Stimulated activated CD4-positive, alpha-beta T cell treated with anti-CD3 and anti-CD28 coated beads, Interleukin-12 subunit alpha, Interleukin-12 subunit beta, amount 100 ng/mL, for 24 hours (primary cell): ENCODE measurements at places on chromosomes 6 and 20.

DNA sequence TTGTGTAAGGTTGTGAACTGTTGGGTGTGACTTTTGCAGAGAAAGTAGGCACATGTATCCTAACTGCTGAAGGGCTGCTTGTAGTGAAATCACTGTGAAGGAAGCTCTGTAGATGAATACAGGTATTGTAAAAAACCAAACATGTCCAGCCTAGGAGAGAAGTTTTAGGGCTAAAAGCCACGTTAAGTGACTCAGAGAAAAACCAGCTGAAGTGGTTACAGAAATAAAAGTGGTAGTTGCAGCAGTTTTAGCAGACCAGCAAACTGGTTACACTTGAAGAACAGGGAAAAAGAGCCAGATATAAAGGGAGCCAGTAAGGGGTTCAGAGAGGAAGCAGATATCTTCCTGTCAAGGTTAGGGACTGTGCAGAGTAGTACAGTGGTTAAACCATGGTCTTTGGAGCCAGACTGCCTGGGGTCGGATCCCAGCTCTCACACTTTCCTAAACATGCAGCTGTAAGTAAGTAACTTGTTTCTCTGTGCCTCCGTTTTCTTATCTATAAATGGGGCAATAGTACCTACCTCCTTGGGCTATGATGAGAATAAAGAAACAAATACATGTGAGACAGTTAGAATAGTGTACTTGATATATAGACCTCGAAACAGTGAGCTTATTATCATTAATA lies 33.8 kb upstream of the RNF8 start:
- DNase-seq = no peak

- DNase-seq = no peak
Observed at GRCh38 chr20:62176866-62177265, 6.0 kb upstream of the MTG2 start.

- DNase-seq = no peak
Observed at GRCh38 chr6:47371139-47371869, 61.6 kb upstream of the TNFRSF21 start.

GRCh38 chr6:84876723-84877514 lies 112.5 kb upstream of the TBX18 start:
- no peak for DNase-seq

DNA sequence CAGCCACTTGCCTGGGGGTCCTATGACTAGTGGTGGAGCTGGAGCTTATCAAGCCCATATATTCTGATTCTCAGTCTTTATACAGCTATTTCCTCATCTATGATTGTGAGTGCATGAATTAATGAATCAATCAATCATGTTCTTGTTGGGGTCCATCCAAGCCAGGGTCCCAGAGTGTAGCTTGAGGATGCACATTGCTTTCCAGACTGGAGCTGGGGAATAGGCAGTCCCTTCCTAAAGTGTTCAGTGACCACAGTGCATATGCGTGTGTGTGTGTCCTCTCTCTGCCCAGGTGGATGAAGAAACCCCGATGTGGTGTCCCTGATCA lies 25.1 kb downstream of the MMP24 start:
- DNase-seq = no peak

- no peak for DNase-seq
Observed at GRCh38 chr6:156131221-156131903, 645.8 kb upstream of the ARID1B start.

- no peak for DNase-seq
Observed at GRCh38 chr6:142907544-142907943, 37.4 kb downstream of the HIVEP2 start.

GRCh38 chr6:169627736-169628607 lies 73.9 kb downstream of the WDR27 start:
- no peak for DNase-seq

DNA sequence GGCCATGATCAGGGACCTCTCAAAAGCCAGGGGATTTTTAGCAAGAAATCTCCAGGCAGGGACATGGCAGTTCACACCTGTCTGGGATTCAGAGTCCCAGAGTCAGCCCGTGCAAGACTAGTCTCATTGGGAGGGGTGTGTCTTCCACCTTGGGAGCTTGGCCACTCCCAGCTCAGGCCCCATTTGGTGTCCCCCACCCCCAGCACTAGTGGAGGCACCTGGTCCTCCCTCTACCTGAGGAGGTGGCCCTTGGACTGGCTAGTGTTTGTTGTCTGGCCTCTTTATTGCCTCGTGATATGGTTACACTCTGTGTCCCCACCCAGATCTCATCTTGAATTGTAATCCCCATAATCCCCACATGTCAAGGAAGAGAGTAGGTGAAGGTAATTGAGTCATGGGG lies 140.8 kb upstream of the PHACTR3 start:
- DNase-seq = no peak

- DNase-seq = no peak
Observed at GRCh38 chr20:5327356-5327755, 10.6 kb upstream of the PROKR2 start.

- no peak for DNase-seq
Observed at GRCh38 chr6:38974389-38975151, 74.0 kb upstream of the GLP1R start.

- DNase-seq = no peak
Observed at GRCh38 chr20:41370176-41370575, 3.6 kb upstream of the EMILIN3 start.

GRCh38 chr6:79277109-79277508 lies 42.6 kb upstream of the HMGN3 start:
- no peak for DNase-seq

DNA sequence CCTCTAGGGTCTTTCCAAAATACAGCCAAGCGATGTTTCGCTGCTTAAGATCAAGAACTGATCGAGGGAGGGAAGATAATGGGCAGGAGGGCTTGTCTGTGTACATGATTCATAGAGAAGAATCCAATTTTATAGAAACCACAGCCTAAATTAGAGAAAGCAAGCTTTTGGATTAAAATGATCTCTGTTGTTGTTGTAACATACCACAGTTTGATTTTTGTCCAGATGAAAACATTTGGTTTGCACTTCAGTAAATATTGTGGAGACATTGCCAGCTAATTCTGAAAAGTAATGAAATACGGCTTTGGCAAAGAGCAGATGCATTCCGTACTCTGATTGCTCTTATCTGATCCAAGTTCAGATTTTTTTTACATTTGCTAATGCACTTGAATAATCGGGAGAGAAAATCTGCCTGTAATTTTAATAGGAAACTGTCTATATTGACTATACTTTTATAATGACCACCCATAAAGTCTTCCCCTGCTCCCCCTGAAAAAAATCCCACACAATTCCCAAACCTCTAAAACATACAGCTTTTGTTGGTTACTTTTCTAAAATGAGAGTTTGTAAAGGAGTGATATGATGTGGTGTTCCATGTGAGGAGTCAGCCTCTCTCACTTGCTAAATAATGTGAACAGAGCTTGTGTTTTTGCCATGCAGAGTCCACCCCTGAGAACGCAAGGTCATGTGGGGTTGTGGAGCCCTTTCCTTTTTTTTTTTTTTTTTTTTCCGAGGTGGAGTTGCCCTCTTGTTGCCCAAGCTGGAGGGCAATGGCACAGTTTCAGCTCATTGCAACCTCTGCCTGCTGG lies 199.9 kb downstream of the DTNBP1 start:
- DNase-seq = no peak

GRCh38 chr20:23419995-23420901 lies 1.0 kb downstream of the NAPB start:
- no peak for DNase-seq

- DNase-seq = no peak
Observed at GRCh38 chr6:114569669-114570068, 226.8 kb upstream of the HS3ST5 start.

DNA sequence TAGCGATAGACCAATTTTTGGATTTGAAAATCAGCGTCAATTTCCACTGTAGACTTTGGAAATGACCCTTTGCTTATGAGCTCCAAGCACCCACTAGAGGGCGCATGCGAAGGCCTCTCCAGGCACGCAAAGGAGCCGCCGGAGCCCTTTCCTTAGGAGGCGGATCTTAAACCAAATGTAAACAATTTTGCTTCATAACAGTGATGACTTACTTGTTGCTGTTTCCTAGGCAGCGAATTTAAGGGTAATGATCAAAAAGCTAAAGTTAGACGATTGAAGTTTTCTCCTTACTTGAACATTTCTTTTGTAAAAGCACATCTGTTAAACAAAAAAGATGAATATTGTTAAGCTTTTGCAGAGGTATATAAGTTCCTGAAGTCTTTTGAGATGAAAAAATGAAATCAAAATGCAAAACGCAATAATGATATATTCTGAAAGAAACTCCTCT lies 29.2 kb upstream of the EXOC2 start:
- peak; percentile 73 for DNase-seq

- DNase-seq = no peak
Observed at GRCh38 chr6:41878961-41879405, 16.2 kb downstream of the USP49 start.

DNA sequence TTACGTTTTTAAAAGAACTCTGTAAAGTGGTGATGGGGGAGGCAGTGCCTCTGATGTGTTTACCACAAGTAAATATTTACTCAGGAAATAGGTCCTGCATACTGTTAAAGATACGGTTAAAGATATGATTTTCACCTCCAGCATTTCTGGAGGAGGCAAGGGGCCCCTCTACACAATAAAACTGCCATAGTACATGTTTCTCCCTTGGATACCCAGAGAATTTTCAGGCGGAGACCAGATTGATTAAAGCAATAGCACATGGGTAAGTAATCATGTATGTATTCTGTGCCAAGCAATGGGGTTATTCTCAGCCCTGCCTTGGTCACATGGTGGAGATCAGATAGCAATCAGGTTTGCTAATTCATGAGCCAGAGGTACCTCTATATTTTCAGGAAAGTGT lies 9.6 kb downstream of the RIPOR2 start:
- no peak for DNase-seq

DNA sequence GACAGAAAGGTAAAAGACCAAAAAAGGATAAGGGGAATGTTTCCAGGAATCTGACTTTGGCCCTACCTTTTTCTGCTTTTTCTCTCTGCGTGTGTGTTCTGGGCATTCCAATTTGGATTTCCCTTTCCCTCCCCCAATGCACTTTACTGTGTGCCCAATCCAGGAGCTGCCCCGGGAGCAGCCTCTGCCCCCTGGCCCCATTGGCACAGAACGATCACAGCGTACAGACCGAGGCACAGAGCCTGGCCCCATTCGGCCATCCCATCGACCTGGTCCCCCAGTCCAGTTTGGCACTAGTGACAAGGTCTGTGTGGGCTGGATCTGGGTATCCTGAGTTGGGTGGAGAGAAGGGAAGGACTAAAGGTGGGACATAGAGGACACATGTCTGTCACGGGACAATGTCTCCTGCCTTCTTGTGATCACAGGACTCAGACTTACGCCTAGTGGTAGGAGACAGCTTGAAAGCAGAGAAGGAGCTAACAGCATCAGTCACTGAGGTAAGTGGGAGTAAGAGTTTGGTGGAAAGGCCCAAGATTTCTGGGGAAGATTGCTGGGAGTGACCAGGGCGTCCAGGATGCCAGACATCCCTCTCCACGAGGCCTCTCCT lies 14.6 kb downstream of the PRRC2A start:
- DNase-seq = no peak

- DNase-seq = no peak
Observed at GRCh38 chr6:79201983-79202382, 32.5 kb downstream of the HMGN3 start.

- DNase-seq = no peak
Observed at GRCh38 chr20:62772103-62772611, 24.1 kb upstream of the MRGBP start.

DNA sequence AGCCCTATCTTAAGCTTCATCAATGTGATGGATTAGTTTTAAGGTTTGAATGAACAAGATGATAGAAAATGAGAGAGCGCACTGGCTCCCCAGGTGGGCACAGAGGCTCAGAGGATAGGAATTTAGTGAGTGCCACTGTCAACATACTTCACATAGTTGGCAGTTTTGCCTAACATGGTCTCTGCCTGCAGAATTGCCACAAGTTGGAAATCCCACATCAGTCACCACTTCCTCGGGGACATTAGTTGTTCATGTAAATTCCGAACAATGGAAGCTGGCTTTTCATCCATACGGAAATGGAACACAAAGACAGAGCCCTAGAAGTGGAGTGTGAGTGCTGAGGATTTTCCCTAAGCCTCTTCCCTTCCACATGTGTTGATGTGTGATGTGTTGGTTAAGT lies 123.9 kb upstream of the PHACTR1 start:
- DNase-seq = no peak

DNA sequence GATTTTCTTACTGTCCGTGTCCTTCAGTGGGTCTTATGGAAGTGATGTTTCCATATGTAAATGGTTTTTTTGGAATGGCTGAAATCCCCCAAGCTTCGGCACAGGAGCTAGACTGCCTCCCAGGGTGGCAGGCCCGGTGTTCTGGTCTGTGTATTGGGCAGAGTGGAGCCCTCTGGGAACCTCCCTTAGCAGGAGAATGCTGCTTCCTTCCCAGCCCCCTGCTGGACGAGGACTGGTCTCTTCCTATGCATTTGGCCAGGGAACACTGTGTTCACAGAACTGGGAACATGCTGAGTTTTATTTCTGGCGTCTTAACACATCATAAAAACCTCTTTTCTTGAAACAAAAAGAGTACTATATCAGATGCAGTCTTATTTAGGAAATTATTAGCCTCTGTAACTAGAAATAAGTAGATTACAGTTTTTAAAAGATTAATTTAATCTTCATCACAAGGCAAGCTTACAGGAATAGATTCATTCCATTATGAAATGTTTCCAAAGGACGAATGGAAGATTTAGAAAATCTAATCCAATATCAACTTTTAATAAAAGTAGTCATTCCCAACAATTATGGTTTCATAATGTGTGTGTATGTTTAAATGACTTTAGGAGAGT lies 56.6 kb downstream of the SYTL3 start:
- DNase-seq = no peak

GRCh38 chr6:154301839-154302752 lies 54.5 kb downstream of the IPCEF1 start:
- no peak for DNase-seq
